ENCODE measurements at places on chromosomes 1 and 21.

DNA sequence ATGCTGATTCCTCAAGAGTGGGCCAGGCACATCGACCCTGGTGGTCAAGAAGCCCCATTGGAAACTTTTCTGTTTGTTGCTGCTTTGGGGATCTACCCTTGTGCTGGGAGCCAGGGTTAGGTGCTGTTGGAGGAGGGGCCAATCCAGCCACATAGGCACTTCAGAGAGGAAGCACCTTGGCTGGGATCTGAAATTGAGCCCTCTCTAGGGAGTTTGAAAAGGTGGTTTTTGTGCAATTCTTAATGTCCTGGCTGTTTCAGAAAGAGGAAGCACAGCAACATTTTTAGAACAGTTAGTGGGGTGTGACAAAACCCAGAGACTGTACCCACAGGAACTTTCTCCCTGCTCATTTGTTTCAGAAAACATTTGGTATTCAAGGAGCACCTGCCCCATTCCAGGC is 17.2 kb upstream of the BEND5 start:
- DNase-seq, result no peak

DNA sequence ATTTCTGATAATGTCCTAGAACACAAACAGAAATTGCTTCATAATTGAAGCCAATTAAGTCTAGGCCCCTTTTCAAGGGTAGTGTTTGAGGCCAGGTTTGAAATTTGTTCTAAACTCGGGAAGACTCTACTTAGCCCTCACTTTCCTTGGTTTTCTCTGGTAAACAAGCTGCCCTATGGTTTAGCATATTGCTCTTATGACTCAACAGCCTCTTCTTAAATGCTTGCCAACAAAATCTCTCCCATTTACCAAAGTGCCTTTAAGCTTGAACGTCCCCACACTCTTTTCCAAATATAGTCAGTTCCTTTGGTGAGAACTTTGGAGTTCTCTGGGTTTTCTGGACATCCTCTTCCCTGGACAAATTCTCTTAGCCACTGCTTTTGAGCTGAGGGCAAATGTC is 5.8 kb upstream of the LCE6A start:
- DNase-seq, result no peak

GRCh38 chr1:240029418-240029817 is 62.3 kb upstream of the FMN2 start:
- no peak for DNase-seq

GRCh38 chr1:75575837-75576236 is 35.1 kb downstream of the SLC44A5 start:
- no peak for DNase-seq

- DNase-seq, result peak; percentile 94
These were observed 78.0 kb downstream of the HLX start for GRCh38 chr1:220957233-220957605.

- no peak for DNase-seq
These were observed 22.3 kb upstream of the C1orf105 start for GRCh38 chr1:172398193-172398592.

DNA sequence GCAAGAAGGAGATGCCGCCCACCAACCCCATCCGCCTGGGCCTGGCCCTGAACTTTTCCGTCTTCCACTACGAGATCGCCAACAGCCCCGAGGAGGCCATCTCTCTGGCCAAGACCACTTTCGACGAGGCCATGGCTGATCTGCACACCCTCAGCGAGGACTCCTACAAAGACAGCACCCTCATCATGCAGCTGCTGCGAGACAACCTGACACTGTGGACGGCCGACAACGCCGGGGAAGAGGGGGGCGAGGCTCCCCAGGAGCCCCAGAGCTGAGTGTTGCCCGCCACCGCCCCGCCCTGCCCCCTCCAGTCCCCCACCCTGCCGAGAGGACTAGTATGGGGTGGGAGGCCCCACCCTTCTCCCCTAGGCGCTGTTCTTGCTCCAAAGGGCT is 732 bp downstream of the SFN start:
- no peak for DNase-seq

- DNase-seq, result no peak
These were observed 141.4 kb downstream of the RUNX1 start for GRCh38 chr21:34907461-34908418.

- DNase-seq, result no peak
These were observed 78.9 kb downstream of the PTPRU start for GRCh38 chr1:29315262-29315661.

DNA sequence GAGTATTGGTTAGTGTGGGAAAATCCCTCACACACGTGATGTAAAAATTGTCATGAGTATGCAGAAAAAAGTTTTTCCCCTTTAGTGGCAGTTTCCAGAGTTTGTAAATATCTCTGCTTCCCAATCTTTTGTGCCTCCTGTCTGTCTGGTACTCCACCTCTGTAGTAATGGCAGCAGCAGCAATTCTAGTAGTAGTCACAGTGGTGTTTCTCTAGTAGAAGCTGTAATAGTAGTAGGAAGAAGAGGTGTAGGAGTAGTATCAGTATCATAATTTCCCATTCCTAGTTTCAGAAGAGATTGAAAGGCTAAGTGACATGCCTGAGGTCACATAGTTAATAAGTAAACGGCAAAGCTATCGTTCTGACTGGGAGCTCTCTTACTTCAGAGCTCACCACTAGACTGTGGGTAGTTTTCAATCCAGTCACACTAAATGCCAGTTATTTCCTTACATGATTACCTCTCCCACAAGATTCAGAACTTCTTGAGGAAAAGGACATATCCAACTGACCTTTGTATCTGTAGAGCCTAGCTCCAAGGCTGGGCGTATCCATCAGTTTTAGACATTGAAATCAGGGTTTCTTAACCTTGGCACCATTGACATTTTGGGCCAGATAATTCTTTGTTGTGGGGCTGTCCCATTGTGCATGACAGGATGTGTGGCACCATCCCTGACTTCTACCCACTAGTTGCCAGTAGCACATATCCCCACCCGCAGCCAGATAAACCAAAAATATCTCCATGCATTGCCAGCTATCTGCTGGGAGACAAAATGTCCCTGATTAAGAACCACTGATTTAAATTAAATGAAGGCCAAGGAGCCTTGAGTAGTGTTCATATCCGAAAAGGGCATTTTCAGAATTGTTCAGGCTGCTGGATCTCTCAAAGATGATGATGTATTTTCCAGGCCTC is 135.9 kb downstream of the FGGY start:
- DNase-seq, result no peak

GRCh38 chr1:111736548-111737215 is 2.5 kb downstream of the INKA2 start:
- DNase-seq, result no peak

DNA sequence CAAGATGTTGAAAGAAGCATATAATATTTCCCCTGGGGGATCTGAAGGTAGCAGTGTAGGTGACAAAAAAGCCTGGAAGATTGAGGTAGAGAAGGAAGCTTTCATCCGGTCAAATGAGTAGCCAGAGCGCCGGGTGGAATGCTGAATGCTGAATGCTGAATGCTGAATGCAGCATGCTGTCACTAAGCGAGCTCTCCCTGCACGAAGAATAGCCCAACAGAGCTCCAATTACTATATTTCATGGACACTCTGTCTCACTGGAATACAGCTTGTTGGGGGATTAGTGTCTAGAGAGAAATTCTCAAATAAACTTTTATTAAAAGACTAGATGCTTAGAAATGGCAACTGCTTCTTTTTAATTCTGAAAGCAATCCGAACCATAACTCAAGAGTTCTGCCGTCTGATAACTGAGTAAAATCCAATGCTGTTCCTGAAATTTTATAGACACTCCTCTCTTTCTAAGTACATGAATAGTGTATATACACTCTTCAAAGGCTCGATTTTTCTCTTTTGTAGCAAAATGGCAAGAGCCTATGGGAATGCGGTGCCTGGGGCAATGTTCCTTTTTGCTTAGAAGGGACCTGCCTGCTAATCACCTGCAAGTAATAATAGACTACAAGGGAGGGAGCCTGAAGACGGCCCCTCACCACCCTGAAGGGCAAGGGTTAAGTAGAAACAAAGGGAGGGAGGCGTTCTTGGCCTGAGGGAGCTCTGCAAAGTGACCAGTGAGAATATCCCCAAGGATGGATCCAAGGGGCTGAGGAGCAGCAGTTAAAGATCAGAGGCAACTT is 203.7 kb upstream of the ESRRG start:
- no peak for DNase-seq

- no peak for DNase-seq
These were observed 68.1 kb downstream of the JAK1 start for GRCh38 chr1:64898107-64898861.

GRCh38 chr21:21163904-21164303 is 165.7 kb downstream of the NCAM2 start:
- DNase-seq, result peak; percentile 47

GRCh38 chr1:241624935-241625334 is 15.2 kb downstream of the CHML start:
- no peak for DNase-seq

- peak; percentile 72 for DNase-seq
These were observed 57.9 kb downstream of the DDAH1 start for GRCh38 chr1:85406887-85407533.

GRCh38 chr1:114338191-114338890 is 172.7 kb downstream of the TRIM33 start:
- no peak for DNase-seq

DNA sequence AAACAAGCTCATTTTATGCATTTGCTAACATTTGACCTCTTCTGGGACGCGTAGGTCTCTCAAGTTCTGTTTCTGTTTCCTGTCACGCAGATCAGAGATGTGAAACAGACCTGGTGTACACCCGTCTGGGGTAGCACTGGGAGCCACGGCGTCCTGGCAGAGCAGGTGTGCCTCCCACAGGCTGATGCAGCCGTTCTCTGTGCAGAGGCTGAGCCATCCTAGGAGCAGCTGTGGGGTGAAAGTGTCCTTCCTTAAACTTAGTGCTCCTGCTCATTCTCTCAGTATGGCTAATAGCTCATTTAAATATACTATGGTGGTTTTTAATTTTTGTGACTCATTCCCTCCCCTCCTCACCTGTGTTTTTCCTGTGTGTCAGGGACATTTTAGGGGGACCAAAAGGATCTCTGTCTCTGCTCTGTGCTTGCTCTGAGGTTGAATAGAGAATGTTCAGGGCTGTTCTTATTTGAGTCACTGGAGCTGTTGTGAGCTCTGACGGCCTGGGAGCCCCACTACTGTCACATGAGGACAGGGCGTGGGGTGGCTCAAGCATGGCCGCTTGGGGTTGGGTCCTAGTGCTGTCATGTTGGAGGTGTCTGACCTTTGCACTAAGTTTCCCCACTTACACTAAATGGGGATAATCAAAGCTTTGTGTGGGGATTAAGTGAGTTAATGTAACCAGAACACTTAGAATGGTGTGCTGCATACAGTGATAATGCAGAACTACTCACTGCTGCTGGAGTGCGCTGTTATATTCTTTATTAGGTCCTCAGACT is 43.0 kb downstream of the GALNT2 start:
- no peak for DNase-seq

- DNase-seq, result no peak
These were observed 753.1 kb downstream of the NCAM2 start for GRCh38 chr21:21751286-21751685.

GRCh38 chr1:180264595-180264994 is 34.5 kb downstream of the LHX4 start:
- no peak for DNase-seq

GRCh38 chr1:151653397-151653796 is 41.5 kb downstream of the SNX27 start:
- DNase-seq, result no peak

- DNase-seq, result no peak
These were observed 242.4 kb upstream of the RAB4A start for GRCh38 chr1:229028544-229028943.

DNA sequence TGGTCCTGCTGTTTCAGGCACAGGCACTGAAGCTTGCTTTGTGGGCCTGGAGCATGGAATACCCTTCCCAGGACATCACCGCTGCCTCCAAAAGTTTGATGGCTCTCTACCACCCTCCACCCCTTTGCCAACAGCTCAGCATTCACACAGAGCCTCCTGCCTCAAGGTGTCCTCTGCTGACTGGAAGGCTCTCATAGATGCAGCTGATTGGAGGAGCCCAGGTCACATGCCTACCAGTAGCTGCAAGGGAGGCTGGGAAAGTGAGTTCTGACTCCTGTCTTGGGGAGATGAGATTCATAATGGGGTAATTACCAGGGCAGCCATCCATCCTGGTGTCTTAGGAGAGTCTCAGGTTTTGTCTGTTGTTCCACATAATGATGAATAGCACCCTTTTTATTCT is 124.8 kb upstream of the GRIK3 start:
- DNase-seq, result no peak

- no peak for DNase-seq
These were observed 28.4 kb upstream of the FHAD1 start for GRCh38 chr1:15218287-15219279.

GRCh38 chr1:241677201-241677600 is 25.1 kb downstream of the WDR64 start:
- DNase-seq, result no peak

DNA sequence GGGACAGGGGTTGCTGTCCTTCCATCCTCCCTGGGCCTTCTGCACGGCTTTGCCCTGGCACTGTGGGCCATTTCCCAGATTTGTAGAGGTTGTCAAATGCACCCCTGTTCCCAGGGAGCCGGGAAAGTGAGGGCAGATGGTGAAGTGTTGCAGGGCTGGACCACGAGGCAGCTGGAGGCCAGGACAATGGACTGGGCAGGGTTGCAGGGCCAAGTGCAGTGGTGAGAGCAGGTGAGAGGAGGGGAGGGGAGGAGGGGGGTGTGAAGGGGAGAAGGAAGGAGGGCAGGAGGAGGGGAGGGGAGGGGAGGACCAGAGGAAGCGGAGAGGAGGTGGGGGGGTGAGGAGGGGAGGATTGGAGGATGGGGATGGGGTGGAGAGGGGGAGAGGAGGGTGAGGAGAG is 443.9 kb downstream of the CAMTA1 start:
- DNase-seq, result no peak

GRCh38 chr21:36023092-36023480 is 37.2 kb downstream of the SETD4 start:
- no peak for DNase-seq

- peak; percentile 51 for DNase-seq
These were observed 167.3 kb downstream of the ZZZ3 start for GRCh38 chr1:77514921-77515776.

- DNase-seq, result no peak
These were observed 90.5 kb downstream of the PRDM2 start for GRCh38 chr1:13790290-13791030.

DNA sequence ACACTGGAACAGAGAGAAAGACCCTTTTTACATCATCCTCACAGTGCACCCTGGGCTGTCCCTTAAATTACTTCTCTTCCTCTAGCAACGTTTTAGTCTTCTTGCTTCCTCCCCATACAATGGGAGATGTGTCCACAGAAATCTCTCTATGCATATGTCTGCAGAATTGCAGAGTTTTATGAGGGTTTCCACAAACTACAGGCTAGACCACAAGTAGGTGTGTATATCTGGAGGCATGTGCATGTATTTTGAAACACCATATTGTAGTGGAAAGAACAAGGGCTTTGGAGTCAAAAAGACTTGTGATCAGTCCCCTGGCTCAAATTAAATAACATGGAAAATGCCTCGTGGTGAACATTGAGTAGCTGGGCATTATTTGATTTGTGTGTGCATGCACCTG is 121.3 kb upstream of the IPO9 start:
- DNase-seq, result no peak

GRCh38 chr1:194056169-194056568 is 869.8 kb upstream of the B3GALT2 start:
- DNase-seq, result no peak

Data from fibroblast of skin of left biceps (primary cell).